ENCODE measurements at places on chromosomes 7 and 10. TPM values are rescaled to one million over a fixed set of nuclear protein-coding genes. Genes with fewer than 3 reads are reported as not detected.

The ANKRD30A gene
- not detected for total RNA-seq

The ATOH7 gene
- total RNA-seq, result 0.60 TPM

The VGF gene
- 4.2 TPM for total RNA-seq

The GPR15LG gene
- 0.70 TPM for total RNA-seq

The OGA gene
- total RNA-seq, result 99.5 TPM

The PON1 gene
- 3.0 TPM for total RNA-seq

The SPDYE9 gene
- not detected for total RNA-seq

The TRIM50 gene
- 4.6 TPM for total RNA-seq

The CALHM3 gene
- total RNA-seq, result 20.3 TPM

Data from type B pancreatic cell (in vitro differentiated cells).